Thoracic aorta (tissue), 2 donors: ENCODE measurements at places on chromosomes 4 and X.

DNA sequence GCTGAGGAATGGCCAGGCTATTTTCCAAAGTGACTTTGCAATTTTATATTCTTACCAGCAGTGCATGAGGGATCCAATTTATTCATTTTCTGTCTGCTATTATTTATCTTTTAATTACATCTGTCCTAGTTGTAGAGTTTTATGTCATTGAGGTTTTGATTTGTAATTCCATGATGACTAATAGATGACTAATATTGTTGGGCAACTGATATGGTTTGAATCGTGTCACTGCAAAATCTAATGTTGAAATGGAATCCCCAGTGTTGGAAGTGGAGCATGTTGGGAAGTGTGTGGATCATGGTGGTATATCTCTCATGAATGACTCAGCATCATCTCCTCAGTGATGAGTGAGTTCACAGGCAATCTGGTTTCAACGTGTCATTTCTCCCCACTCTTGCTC lies 201.5 kb downstream of the TBX22 start:
- DNase-seq, result no peak

GRCh38 chr4:128596853-128597252 lies 212.6 kb upstream of the JADE1 start:
- no peak for DNase-seq

GRCh38 chr4:40232610-40233009 lies 35.8 kb downstream of the RHOH start:
- DNase-seq, result no peak

GRCh38 chrX:40759374-40759773 lies 24.0 kb upstream of the MED14 start:
- DNase-seq, result no peak

- no peak for DNase-seq
Measured at GRCh38 chr4:15918484-15919129, 19.9 kb downstream of the FGFBP1 start.

GRCh38 chr4:183248201-183248600 lies 71.9 kb downstream of the CLDN22 start:
- DNase-seq, result no peak

GRCh38 chrX:1754077-1754476 lies 139.2 kb downstream of the ASMT start:
- DNase-seq, result no peak

DNA sequence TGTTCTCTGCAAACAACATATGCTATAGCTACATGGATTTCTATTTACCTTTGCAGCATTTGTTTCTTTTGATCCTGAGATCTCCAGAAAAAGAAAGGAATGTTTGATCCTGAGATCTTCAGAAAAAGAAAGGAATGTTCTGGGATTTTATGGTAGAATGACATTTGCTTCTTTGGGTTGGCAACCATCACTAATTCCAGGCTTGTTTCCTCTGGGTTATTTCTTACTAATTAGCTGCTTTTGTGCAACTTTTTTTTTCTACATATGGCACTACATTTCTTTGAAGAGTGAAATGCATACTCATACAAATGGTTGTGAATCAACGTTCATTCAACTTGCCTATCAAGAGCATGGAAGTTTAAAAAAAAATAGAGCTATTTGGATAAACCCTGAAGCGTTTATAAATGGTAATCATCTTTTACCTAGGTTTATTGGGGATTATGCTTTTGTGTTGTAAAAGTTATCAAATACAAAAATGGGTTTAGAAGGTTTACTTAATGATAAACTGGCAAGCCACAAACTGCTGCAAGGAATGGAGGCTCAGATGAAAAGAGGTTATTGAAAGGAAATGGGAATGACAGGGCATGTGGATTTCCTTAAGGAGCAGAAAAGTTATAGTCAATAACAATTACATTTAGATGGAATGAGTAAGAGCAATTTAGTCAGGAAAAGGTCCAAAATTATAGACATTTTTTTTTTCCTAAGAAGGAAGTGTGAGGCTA lies 95.6 kb upstream of the PCDH18 start:
- DNase-seq, result no peak

DNA sequence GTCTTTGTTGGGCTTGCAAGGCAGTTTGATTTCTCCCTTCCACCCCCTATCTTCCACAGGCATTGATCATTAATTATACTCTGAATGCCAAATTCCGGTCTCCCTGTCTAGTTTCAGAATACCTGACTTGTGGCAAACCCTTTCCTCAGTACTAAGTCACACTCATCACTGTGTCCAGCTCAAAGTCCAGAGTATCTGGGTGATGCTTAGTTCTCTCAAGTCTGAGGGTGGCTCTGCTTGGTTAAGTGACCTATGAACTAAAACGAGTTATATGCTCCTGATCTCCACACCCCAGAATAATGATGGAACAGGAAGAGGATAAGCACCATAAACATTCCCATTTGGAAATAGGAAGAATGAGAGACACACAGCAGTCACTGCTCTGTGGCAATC lies 6.5 kb downstream of the SMIM9 start:
- DNase-seq, result no peak

- no peak for DNase-seq
Measured at GRCh38 chr4:107699466-107700206, 20.4 kb downstream of the PAPSS1 start.

GRCh38 chrX:112888916-112889315 lies 48.3 kb upstream of the AMOT start:
- no peak for DNase-seq

GRCh38 chr4:27145597-27145996 lies 285.0 kb downstream of the STIM2 start:
- DNase-seq, result no peak

- no peak for DNase-seq
Measured at GRCh38 chr4:76083386-76083988, 9.0 kb downstream of the ART3 start.
